Eye (tissue), 1 donor: ENCODE measurements at places on chromosomes 1 and 21.
A peak's percentile ranks its signal among the peaks of the same experiment; 100 is the strongest.

- DNase-seq, result no peak
These were observed 108.2 kb downstream of the CDC7 start for GRCh38 chr1:91608876-91609275.

DNA sequence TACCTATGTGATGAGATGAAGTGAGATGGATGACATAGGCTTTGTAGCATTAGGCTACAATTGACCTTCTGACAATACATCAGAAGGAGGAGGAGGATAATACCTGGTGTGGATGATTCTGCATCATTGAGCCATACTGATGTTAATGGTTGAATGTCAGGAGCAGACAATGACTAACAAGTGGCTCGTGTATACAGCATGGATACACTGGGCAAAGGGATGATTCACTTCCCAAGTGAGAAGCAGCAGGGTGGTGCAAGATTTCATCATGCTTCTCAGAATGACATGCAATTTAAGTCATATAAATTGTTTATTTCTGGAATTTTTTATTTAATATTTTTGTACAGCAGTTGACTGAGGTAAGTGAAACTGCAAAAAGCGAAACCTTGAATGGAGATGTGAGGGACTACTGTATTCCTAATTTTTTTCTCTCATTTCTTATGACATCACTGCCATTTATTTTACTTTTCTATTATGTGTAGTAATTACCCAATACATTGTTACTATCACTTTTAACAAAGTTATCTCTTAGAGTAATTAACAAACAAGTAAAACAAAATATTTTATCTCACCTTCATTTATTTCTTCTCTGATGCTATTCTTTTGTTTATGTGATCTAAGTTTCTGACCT, 34.4 kb upstream of the COP1 start:
- no peak for DNase-seq

- no peak for DNase-seq
These were observed 1011.8 kb downstream of the PLA2G4A start for GRCh38 chr1:187840557-187840956.

DNA sequence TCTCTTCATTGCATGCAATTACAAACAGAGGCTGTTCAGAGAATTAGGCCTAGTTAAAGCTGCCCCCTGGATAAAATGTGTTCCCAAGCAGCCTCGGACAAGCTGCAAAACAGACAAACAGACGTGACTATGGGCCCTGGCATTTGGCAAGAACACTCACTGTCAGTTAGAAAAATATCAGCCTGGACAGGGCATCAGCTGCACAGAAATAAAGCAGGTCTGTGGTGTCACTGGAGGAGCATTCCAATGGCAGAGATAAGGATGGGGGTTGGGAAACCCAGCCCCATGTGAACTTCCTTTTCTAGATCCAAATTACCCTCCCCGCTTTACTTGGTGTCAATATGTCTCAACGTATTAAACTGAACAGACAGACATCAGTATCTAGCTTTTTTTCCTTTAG, 177.1 kb downstream of the GPATCH2 start:
- peak; percentile 22 for DNase-seq

DNA sequence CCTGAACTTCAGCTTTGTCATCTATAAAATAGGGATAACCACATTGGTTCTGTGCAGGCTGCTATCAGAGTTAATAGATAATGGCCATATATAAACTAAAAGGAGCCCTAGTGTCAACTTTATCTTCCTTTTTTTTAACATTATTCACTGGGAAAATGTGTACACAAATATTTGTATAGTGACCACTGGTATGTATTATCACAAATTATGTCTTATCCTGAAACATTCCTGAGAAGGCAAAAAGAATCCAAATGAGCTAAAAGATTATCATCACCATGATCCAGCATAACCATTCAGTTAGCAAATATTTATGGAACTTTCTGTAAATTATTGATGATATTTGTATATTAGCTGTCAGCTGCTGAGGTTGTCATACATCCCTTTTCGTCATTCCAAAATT, 16.6 kb downstream of the ANGPTL3 start:
- no peak for DNase-seq

GRCh38 chr1:46506470-46507219, 17.0 kb downstream of the DMBX1 start:
- no peak for DNase-seq
